ENCODE measurements at places on chromosomes 4 and X. TPM values are rescaled to one million over a fixed set of nuclear protein-coding genes. Genes with fewer than 3 reads are reported as not detected.

DNA sequence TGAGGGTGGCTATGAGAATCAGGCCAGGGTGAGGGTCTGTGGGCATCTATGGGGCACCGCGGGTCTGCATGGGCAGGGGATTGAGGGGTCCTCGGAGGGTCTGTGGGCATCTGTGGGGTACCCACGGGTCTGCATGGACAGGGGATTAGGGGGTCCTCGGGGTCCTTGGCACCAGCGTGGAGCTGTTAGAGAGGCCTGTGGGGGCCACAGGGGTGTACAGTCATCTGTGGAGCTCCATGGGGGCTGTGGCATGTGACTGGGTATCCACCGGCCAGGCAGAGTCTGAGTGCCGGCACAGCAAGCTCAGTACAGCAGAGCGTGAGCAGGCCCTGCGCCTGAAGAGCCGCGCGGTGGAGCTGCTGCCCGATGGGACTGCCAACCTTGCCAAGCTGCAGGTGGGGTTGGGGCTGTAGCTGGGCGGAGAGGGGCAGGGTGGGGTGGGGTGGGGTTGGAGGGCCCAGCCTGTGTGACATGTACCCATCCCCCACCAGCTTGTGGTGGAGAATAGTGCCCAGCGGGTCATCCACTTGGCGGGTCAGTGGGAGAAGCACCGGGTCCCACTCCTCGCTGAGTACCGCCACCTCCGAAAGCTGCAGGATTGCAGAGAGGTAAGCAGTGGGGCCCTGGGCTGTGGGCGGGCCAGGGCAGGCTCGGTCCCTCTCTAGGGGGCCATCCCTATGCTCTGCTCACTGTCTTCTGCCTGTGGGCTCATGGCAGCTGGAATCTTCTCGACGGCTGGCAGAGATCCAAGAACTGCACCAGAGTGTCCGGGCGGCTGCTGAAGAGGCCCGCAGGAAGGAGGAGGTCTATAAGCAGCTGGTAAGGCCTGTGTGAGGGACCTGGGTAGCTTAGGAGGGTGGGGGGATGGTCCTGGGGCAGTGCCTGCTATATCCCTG lies 12.9 kb downstream of the CCDC22 start:
- no peak for DNase-seq

GRCh38 chr4:37530451-37530850 lies 155.7 kb downstream of the RELL1 start:
- DNase-seq = no peak

GRCh38 chrX:15073313-15073712 lies 196.6 kb downstream of the ASB9 start:
- no peak for DNase-seq

DNA sequence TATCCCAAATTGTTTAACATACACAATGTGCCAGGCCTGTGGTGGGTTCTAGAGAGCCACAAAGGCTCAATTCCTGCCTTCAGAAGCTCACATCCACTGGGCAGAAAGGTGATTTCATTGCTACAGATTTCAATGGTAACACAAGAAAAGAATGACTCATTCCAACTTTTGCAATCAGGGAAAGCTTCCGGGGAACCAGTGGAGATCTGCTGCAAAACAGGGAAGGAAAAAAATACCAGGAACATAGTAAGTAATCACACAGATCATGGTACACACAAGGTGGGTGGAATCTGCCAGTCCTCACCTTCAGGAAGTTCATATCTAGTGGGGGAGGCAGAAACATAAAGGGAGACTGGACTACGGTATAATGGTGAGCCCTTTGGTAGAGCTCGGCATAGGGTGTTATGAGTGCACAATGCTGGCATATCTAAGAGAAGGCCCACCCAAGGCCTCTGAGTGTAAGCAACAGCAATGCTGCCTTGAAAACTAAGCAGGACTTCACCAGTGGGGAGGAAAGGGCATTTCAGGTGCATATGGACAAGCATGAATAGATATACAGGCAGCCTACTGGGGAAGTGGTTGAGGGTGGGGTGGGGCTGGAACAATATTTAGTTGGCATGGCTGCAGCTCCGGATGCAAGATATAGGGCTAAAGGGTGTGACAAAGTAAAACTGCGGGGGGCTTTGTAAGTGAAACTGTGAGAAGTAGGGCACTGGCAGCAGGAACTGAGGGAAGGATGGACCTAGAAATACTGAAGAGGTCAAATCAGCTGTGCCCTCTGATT lies 24.2 kb downstream of the GPRIN3 start:
- DNase-seq = no peak

- no peak for DNase-seq
Observed at GRCh38 chr4:104351706-104352105, 143.0 kb downstream of the CXXC4 start.

- DNase-seq = no peak
Observed at GRCh38 chrX:150161193-150161592, 201.9 kb upstream of the MAMLD1 start.

DNA sequence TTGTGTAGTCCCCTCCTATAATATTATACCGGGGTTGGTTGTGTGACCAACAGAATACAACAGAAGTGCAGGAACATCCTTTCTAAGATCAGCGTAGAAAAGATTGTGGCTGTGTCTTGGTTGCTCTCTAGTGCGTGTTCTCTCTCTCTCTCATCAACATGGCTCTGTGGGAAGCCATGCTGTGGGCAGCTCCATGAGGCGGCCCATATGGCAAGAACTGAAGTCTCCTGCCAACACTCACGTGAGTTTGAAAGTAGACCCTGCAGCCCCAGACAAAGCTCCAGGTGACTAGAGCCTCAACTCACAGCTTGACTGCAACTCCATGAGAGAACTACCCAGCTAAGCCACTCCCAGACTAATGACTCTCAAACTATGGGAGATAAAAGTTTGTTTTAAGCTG lies 118.7 kb downstream of the TSPAN5 start:
- no peak for DNase-seq

Gene KLHL13
- 1.0 TPM for total RNA-seq
